ENCODE measurements at places on chromosomes 1 and 21.

GRCh38 chr1:108657356-108658080, 3.4 kb downstream of the HENMT1 start:
- no peak for DNase-seq

DNA sequence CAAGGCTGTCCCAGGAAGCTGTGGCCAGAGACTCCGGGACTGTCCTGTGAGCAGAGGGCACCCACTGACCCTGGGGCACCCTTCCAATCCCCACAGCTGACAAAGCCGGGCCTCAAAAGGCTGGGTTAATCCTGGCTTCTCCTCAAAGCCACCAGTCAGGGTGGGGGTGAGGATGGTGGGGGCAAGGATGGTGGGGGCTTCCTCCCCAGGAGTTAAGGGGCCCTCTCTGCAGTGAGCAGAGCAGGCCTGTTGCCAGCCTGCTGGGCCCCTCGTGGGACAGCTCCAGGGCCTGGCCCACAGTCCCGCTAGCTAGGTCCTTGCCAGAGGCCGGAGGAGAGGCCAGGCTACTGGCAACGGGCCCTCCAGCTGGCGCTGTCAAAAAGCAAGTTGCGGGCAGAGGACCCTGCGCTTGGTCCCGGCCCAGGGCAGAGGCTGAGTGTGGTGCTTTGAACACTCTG, 37.9 kb upstream of the CCDC27 start:
- no peak for DNase-seq

GRCh38 chr1:67171978-67172377, 5.7 kb downstream of the IL23R start:
- no peak for DNase-seq

GRCh38 chr1:172766462-172766861, 107.6 kb downstream of the FASLG start:
- DNase-seq = no peak

DNA sequence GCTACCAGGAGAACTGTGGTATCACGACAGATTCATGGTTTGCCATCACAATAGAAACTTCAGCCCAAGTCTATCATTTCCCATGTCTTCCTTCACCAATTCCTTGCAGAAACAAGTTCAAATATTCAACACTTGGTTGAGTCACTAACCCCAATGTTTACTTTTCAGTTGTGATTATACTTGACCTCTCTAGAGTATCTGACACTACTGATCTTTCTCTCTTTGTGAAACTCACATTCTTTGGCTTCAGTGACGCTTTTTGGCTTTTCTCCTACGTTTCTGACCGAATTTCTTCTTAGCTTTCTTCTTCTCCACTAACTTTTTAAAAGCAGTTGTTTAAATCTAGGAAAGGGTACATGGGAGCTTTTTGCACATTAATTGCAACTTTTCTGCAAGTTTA, 48.8 kb upstream of the HMGB4 start:
- no peak for DNase-seq

Data from activated naive CD8-positive, alpha-beta T cell treated with anti-CD3 and anti-CD28 coated beads, Interleukin-2, amount 50 U/mL, for 16 hours (primary cell).